ENCODE measurements at places on chromosomes 2 and 18.

- DNase-seq, result no peak
Measured at GRCh38 chr2:69776886-69777785, 35.2 kb downstream of the ANXA4 start.

GRCh38 chr2:10759151-10759714, 37.8 kb downstream of the ATP6V1C2 start:
- no peak for DNase-seq

DNA sequence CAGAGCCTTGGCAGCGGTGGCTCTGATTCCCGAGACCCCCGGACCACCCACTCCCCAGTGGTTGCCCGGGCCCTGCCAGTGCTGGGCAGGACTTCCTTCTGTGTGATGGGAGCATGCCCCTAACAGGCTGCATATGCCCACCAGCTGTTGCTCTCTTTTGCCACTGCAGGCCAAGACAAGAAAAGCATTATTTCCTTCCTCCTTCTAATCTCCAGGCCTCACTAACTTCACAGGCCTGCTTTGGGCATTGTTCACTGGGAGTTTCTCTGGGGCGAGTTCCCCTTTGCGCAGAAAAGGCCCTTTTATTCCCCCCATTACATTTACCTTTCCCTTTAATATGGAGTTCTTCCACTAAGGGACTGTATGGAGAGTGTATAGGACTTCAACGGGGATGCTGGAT, 249.1 kb upstream of the SIX2 start:
- no peak for DNase-seq

GRCh38 chr2:237453671-237454070, 33.4 kb upstream of the MLPH start:
- DNase-seq, result no peak

- no peak for DNase-seq
Measured at GRCh38 chr2:43270930-43271615, 44.7 kb upstream of the ZFP36L2 start.

DNA sequence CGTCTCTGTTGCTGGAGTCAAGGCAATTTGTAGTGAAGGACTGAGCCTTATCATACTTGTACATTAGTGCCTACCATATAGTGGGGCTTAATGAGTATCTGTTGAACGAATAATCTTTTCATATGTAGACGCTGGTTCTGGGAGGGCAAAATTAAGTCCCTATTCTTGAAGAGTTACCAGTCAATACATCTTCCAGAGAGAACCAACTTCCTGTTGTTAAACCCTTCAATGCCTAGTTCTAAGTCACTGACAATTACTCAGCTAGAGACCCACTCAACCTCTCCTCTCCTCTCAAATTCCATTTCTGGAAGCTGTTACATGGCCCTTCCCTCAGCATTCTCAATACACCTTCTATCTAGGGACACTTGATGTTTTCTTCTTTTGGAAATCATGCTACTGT, 1.1 kb upstream of the MOB4 start:
- no peak for DNase-seq

DNA sequence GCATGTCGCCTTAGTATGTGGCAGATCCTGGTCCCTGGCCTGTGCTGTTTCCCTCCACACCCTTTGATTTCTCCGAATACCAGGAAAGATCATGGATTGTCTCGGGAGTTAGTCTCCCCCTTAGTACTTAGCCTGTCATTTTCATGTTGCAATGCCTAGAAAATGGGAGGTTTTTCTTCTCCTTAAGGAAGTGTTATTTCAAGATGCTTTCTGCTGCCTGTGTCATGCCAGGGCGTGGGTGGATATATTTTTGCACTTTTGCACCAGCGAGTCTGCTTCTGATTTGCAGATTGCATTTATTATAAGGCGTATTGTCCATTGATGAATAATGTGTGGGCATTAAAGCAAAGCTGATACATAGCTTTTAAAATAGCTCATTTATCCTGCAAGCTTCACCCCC, 223.5 kb downstream of the NEDD4L start:
- no peak for DNase-seq

- peak; percentile 67 for DNase-seq
Measured at GRCh38 chr2:181393472-181393871, 63.7 kb upstream of the ITGA4 start.

GRCh38 chr18:13300029-13300428, 81.5 kb downstream of the LDLRAD4 start:
- DNase-seq, result no peak

DNA sequence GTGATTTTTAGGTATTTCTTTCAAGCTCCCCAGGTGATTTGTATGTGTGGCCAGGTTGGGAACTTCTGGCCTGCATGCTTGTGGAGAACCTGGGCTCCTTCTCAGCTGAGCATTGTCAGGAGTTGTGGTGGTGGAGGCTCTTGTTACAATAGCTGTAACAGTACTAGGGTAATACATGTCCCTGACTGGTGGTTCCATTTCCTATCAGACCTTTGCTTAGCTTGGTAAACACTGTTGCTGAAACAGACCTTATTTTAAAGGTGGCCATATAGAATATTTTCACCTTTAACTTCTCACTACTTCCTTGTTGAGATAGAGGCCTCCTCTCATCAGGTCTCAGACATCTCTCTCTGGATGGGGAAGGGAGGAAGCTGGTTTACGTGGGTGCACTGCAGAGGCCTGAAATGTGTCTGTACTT, 79.2 kb downstream of the SETBP1 start:
- no peak for DNase-seq

DNA sequence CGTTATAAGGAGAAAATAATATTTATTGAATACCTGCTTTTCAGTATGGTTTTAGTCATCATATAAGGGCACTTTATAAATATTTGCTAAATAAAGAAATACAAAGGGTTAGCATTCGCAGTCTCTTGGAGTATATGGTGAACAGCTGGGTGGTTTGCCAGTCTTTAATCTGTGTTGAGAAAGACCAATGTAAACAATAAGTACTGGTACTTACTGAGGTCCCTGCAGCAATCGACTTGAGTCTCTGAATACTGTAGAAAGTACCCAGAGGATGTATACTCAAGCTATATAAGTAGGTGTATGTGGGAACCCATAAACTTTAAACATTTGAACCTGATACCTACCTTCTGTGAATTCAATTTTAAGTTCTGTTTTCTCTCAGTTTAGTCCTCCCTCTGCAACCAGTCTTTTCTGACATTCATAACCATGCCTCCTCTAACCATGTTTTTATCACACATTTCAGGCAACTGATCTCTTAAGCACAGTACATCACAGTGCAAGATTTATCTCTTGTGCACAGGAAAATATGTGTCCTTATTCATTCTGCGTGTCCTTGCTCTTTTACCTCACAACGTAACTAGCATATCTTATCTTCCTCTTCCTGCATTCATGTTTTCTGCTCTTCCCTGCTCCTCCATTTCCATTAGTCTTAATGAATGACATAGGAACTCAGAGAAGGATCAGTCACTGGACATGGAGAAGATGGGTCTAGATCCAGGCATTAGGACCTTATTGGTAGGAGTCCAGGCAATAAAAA, 21.7 kb downstream of the C18orf63 start:
- DNase-seq, result no peak

- DNase-seq, result no peak
Measured at GRCh38 chr2:144495227-144496091, 24.5 kb downstream of the ZEB2 start.

DNA sequence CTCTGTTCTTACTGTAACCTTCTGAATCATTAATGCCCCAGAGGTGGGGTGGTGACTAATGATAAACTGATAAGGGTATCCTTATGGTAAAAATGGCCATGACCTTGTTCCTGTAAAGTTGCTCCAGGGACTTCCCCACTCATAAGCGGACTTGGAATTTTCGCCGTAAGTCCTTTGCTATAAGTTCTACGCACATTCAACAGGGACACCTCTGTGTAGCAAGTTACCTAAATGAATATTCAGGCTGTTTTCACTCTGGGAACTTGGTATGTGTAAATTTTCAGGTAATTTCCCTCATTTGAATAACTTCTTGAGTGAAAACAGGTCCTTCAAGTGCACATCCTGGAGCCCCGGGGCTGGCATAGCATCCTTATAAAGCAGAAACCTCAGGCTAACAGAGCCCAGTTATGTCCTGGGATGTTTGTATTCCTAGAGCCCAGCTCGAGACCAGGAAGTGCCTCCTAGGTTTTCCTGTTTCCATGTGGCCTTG, 9.4 kb upstream of the AGFG1 start:
- no peak for DNase-seq

DNA sequence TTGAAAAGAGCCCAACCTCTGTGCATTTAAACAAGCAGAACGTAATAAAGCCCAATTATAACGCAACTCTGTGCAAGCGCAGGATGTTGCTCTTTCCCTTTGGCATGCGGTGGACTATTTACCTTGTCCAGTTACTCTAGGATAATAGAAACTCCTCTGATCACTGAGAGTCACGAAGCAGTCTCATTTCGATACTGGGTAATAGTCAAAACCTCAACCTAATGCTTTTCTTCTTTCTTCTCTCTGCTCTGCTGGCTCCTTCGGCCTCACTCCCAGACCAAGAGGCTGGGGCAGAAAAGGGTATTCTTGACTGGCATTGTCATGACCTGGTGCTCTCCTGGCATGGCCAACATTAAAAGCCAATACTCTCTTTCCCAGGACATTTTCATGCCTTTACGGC, 89.7 kb upstream of the GCFC2 start:
- DNase-seq, result no peak

DNA sequence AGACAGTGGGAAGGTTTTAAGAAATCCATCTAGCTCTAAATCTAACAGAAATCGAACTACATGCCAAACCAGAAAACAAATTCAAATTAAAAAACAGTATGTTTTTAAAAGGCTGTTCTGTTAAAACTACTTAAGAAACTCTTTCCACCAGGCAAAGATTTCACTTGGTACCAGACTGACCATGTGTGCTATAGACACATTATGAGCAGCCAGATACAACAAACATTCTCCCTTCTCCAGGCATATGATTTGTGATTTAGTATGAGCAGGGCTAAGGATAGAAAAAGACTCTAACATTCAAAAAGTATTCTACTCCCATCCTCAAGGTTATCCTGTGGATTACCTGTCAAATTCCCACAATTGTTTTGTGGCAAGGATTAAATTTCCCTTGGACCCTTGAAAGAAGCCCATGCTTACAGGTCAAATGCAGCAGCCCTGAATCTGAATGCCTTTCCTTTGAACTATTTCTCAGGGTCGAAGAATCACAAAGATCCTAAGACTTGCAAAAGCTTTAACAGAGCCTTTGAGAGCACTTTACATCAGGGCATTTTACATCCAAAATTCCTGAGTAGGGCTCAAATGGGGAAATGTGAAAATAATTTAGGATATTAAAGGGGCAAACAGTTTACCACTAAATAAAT, 42.5 kb upstream of the TTC32 start:
- DNase-seq, result no peak

- no peak for DNase-seq
Measured at GRCh38 chr2:21452678-21453077, 328.9 kb downstream of the TDRD15 start.

DNA sequence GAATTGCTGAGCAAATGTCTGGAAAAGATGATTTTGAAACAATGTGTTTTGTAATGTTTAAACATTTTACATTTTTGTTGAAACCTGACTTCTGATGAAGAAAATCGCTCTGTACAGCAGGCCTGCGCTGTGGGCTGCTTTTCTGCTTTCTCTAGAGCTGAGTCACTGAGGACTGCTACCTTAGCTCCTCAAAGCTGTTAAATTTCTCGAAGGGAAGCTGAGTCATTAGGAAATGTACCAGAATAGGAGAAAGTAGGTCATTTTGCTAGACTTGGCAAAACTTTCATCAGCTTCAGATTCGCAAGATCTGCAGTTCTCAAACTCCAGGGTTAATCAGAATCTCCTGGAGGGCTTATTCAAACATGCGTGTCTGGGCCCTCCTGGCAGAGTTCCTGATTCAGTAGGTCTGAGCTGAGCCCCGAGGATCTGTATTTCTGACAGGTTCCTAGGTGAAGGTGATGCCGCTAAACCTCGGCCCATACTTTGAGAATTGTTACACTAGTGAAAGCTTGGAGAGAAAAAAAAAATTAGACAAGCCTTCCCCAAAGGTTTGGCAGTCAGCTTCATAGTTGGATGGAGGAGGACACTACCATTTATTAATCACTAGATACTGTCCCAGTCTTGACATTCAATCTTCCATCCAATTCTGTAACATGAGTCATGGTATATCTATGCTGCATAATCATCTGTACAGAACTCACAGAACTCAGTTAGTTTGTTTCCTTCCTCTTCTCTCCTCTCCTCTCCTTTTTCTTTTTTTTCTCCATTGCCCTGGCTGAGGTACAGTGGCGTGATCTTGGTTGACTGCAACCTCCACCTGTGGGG, 297.6 kb downstream of the PARD3B start:
- peak; percentile 92 for DNase-seq

DNA sequence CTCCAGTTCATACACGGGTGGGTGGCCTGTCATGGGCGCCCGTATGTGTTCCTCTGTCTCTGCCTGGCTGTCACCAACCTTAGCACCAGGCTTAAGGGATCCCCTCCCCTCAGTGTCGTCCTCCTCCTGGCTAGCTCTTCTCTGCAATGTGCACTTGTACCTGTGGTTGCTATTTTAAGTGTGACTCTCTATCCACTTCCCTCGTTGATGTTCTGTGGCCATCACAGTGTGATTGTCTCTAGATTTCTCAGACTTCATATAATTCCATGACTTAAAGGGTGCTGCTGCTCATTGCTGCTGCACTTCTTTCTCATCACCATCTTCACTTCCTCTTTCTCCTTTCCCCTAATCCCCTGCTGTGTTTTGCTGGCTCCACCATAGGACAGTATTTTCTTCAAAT, 143.4 kb downstream of the EML6 start:
- no peak for DNase-seq

DNA sequence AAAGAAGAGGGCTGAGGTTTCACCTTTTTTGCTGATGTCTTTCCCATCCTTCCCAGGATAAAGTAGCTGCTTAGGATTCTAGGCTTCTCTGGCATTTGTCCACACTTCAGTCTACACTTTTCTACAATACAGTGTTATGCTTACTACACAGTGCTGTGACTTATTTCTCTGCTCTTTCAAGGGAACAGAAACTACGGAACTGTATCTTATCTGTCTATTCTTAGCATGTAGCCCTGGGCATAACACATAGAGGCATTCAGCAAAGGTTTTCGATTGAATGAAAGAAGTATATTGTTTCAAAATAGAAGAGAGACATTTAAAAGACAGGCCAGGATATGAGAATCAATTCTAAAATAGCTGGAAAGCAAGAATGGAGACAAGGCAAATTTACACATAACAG, 110.9 kb downstream of the ARHGEF33 start:
- no peak for DNase-seq

GRCh38 chr18:46334868-46335281, 230.7 kb downstream of the HAUS1 start:
- DNase-seq, result no peak

- peak; percentile 83 for DNase-seq
Measured at GRCh38 chr2:45009928-45010701, 863 bp upstream of the SIX2 start.

All from fibroblast of skin of back (primary cell).